NCI-H345 (cell line): ENCODE measurements at places on chromosomes 12 and 14.

GRCh38 chr12:4220536-4221257 is 52.9 kb upstream of the CCND2 start:
- DNase-seq, result no peak

DNA sequence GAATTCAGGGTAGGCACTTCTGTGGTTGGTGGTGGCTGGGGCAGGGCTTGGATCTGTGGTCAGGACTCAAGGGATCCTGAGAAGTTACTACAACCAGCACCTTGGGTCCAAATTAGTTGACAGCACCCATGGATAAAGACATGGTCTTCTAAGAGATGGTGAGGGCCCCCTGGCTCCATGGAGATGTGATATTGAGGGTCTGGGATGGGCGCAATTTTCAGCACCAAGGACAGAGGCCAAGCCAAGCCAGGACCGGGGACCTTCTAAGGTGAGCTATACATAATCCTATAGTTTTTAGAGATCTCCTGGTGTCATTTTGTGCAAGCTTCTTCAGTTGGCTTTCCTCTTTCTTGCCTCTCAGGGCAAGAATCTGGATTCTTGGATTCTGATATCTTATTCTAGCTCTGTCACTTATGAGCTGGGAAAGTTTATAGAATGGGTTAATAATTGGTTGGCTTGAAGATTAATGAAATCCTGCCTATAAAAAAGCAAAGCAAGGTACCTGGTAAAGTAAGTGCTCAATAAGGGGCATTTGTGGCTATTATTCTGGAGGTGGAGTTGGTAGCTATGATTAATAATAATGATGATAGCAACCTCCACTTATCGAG is 130.1 kb upstream of the LHX5 start:
- DNase-seq, result no peak

DNA sequence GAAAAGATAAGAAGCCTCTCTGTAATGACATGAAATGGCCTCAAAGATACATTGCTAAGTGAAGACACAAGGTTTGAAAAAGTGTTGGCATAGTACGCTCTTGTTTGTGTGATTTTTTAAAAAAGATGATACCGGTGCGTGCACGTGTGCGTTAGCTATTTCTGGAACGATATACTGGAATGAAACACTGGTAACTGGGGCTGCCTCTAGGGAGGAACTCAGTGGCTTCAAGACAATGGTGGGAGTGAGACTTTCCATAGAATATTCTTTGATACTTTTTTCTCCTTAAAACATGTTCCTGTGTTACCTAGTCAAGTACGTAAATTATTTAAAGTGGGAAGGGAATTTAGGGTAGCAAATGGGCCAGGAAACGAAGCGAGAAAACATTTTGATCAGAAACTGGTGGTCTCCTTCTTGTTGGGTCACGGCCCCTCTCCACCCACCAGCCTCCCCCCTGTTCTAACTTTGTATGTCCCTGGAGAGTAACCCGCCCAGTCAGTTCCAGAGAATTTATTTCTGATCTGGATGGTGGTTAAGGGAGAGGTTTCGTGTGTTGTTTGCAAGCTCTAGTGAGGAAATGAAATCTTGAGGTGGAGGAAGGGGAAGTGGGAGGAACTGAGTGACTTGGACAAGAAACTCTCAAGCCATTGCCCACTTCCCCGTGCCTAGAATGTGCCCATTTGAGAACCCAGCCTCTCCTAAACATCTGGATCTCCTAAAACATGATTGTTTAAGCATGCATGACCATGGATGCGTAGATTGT is 6.6 kb downstream of the FGF6 start:
- no peak for DNase-seq

DNA sequence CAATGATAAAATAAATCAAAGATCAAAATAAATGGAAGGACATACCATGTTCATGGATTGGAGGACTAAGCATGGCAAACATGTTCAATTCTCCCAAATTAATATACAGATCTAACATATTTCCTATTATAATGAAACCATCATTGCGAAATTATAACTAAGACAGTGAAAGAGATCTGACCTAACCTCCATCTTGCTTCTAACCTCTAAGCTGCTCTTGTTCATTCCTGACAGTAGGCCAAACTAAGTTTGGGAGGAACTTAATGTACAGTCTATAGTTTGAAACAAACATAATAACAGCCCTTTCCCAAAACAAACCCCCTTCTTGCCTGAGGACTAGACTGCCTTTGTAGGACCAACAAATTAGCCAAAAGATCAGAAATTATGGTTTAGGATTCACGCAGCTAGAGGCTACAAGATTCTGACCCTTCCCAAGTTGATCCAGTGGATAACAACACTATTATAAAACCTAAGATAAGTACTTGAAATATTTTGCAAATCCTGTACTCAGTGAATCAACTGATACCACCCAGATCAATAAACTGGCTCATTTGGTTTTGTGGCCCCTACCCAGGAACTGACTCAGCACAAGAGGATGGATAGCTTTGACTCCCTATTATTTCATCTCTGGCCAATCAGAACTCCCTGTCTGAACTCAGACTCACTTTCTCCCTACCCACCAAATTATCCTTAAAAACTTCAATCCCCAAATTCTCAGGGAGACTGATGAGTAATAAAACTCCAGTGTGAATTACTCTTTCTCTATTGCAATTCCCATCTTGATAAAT is 41.7 kb upstream of the OR5AU1 start:
- DNase-seq, result no peak

- DNase-seq, result no peak
These were observed 32.7 kb downstream of the CPM start for GRCh38 chr12:68900241-68900640.

DNA sequence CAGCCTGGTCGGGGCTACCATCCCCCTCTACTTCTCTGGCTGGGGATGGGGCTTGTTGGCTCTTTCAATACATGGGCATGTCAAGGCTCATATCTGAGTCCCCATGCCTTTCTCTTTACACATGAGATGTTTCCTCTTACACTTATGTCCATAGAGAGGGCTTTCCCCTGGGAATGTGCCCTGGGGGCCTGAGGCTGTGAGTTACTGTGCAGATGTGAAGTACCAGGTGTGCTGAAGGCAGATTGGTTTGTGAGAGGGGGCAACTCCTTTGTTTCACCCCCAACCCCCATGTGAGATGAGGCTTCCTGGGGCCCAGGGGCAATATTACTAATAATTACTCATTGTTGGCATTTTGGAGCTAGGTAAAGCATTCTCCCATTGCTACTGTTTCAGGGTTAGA is 32.8 kb downstream of the NRXN3 start:
- peak; percentile 97 for DNase-seq

DNA sequence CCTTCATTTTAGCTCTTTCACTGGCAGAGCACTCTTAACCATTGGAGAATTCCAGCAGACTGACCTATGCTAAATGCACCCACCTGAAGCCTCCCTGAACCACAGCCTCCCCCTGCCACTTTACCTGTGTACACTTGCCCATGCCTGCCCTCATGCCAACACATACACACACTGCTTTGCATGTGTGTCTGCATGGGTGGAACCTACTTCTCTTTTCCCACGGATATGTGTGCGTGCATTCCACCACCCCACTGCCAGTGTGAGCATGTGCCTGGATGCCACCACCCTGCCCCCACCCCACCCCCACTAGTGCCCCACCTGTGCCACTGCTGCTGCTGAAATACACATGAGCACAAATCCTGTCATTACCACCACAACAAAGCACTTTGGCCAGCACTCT is 49.5 kb upstream of the EEA1 start:
- no peak for DNase-seq

DNA sequence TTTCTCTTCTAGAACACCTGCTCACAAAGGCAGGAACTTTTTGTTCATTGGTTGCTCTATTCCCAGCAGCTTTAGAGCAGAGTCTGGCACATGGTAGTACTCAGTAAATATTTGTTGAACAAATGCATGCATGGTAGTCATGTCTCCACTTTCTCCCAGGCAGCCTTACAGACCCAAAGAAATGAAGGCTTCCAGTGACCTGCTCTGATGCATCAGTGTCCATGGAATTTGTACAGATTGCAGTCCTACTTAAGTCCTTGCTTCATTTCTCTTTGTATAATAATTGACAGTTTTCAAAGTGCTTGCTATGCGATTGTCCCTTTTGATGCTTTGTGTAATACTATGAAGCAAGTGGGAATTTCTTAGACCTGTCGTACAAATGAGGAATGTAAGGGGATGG is 119.6 kb downstream of the DERA start:
- DNase-seq, result peak; percentile 84

GRCh38 chr12:75507086-75507485 is 4.3 kb downstream of the KRR1 start:
- DNase-seq, result no peak

DNA sequence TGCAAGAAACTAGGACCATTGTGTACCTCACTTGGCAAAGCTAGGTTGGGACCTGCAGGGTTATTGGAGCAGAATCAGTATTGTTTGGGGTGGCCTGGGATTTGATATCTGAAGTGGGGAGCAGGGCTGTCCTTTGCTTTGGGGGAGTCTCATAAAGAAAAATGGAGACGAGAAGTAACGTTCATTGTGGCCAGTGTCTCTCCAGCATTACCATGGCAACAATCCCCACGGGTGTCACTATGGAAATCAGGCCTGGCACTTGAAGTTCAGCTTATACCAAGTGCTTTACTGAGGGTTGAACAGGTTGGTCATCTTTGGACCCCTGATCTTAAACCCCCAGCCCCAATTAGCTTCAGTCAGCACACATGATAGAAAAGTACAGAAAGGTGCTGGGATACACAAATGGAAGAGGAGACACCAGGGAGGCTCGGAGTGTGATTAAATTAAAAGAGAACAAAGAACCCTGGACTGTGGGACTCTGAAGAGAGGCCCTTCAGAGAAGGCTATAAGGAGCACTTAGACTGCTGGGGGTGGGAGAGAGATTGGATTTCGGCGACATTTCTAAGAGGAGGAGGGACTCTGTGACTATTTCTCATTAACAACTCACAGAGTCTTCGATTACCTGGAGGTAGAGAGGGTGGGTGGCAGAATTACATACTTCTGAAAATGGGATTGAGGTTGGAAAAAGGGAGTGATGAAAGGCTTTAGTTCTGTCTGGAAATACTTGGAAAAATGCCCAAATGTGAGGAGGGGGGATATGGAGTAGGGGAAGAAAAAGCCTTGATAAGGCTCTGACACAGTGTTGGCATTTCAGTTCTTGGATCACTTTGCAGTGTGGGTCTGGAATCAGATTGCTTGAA is 3.7 kb downstream of the KIF5A start:
- no peak for DNase-seq

DNA sequence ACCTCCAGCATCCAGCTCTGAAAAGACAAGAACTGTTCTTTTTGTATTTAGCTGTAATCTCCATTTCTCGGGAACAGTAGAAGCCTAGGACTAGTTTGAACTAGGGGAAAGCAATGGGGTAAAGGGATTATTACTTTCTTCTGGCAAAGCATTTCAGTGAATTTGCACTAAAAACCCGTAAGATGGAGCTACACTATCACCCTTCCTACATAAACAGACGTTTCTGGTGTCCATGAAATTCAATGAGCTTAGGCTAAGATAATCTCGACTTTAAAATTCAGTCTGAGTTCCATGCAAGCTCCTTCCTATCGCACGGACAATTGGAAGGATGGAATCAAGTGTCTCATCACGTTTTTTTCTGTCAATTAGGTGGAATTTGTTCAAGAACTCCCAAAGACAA is 24.0 kb downstream of the ACSM4 start:
- DNase-seq, result no peak

DNA sequence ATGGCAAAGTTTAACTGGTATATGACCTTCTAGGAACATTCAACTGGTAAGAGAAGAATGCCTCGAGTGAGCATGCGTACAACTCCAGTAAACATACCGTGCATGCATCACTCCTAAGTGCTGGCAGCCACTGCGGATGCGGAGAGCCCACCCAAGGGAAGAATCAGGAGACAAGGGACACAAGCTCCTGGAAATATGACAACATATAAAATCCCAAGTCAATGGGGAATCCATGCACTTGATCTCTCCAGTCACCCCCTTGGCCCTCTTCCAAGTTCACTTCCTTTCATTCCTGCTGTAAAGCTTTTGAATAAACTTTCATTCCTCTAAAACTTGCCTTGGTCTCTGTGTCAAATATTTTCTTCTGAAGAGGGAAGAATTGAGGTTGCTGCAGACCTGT is 168.7 kb upstream of the TMCC3 start:
- no peak for DNase-seq

GRCh38 chr14:103772078-103772712 is 56.6 kb downstream of the ZFYVE21 start:
- no peak for DNase-seq

- DNase-seq, result no peak
These were observed 14.8 kb downstream of the SLC25A29 start for GRCh38 chr14:100291305-100292075.

GRCh38 chr12:70785896-70786295 is 134.6 kb downstream of the PTPRR start:
- no peak for DNase-seq

DNA sequence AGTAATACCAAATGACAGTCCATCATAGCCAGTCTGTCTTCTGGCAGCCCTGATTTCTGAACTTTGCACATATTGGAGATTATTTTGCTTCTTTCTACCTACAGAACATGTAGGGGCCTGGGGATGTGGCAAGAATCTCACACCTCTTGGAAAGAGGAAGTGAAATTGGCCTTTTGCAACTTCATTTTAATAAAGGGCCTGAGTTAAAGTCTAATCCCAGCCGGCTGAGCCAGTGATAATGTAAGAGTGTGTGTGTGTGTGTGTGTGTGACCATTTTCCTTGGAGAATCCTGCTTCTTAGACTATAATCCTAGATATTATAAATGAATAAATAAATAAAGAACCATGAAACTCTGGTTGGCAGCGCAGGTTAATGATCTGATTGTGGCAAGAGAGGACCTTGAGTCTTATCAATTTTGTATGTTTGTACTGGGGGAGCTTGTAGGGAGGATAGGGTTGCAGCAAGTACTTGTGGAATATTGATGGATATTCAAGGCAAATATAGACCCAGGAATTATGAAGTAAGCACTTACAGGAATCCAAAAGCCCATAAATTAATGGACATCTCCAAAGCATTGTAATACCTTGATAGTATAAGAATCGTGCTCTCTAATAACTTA is 233.2 kb upstream of the AMIGO2 start:
- DNase-seq, result no peak

- DNase-seq, result no peak
These were observed 97.1 kb upstream of the CDKN3 start for GRCh38 chr14:54299410-54300363.
